ENCODE measurements at places on chromosomes 7 and 10.

- no peak for DNase-seq
Observed at GRCh38 chr10:46557319-46558121, 1.1 kb upstream of the GPRIN2 start.

- DNase-seq: no peak
Observed at GRCh38 chr7:73308074-73308664, 457 bp downstream of the NSUN5 start.

DNA sequence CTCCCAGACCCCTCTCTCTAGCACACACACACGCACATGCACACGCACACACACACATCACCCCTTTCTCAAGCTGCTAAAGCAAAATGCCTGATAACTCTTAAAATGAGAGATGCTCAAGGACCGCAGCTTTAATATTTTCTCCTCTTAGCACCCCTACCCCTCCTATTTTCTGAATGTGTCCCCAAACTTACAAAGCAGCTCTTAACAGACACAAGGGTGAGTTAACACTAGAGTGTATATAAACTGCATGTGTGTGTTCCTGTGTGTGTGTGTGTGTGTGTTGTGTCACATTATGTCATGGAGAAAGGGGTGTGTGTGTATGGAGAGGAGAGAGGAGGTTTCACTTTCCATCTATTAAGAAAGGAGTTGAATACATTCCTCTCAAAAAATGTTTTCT, 1.3 kb downstream of the PTN start:
- no peak for DNase-seq

DNA sequence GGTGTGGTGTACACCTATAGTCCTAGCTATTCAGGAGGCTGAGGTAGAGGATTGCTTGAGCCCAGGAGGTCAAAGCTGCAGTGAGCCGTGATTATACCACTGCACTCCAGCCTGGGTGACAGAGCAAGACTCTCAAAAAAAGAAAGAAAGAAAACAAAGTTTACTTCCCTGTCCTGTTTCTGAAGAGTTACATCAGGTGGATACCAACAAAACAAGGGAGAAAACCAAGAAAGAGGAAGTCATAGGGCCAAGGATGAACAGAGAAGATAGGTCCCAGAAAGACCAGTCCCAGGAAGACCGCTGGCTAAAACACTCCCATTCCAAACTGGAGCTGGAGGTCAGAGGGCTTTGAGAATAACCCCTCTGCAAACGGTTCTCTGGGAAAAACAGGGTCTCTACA, 13.5 kb downstream of the MACROH2A2 start:
- no peak for DNase-seq

- DNase-seq: no peak
Observed at GRCh38 chr10:101724446-101724845, 29.5 kb upstream of the FBXW4 start.

- DNase-seq: no peak
Observed at GRCh38 chr7:132685277-132685676, 109.0 kb upstream of the PLXNA4 start.
